ENCODE measurements at places on chromosomes 7 and 10.

- no peak overlapping the region for H3K4me3 ChIP-seq
- H3K4me1 ChIP-seq: no peaks in the 10 kb centered on the region
- DNase-seq: no peak
- no peak overlapping the region for H3K27ac ChIP-seq
Measured at GRCh38 chr7:78850093-78850740, 603.2 kb downstream of the MAGI2 start.

DNA sequence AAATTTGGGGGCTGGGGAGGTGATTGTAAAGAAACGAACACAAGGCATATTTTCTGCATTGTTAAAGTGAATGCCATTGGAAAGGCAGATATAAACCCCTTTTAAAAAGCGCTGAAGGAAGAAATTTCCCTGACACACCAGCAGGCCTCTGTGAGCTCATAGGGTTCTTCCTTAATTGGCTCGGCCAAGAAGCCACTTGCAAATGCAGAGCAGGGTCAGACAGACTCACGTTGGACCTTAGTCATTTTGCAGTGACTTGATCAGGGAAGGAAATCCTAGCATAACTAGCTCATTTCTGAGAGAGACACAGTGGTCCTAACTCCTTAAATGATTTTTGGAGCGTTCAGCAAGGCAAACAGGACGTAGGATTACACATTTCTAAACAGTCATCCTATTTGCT is 1461.4 kb downstream of the GATA3 start:
- no peaks in the 10 kb centered on the region for H3K36me3 ChIP-seq
- H3K4me3 ChIP-seq: no peak overlapping the region
- no peak overlapping the region for H3K27ac ChIP-seq
- no peak for DNase-seq
- no peaks in the 10 kb centered on the region for H3K4me1 ChIP-seq

- no peaks in the 10 kb centered on the region for H3K36me3 ChIP-seq
- no peak overlapping the region for H3K4me3 ChIP-seq
- H3K4me1 ChIP-seq: no peaks in the 10 kb centered on the region
- no peak overlapping the region for H3K27ac ChIP-seq
- no peak for DNase-seq
Measured at GRCh38 chr10:92801978-92802872, 46.1 kb upstream of the EXOC6 start.

DNA sequence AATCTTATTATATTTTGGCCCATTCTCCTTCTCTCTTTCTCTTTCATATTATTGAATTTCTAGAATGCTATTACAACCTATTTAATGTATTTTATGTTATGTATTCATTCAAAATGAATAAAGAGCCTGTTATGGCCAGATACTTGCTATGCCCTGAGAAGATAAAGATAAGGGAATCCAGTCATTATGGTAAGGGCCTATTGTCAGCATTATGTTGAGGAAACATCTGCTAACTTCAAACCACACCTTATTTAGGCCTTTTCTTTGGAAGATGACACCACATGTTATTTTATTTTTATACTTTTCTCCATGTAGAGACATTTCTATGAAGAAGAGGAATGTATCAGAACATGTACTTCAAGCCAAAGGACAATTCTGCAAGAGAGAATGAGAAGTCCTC is 60.5 kb upstream of the MPP7 start:
- H3K4me1 ChIP-seq: peaks cover 7% of the 10 kb centered on the region
- DNase-seq: no peak
- no peak overlapping the region for H3K4me3 ChIP-seq
- no peaks in the 10 kb centered on the region for H3K36me3 ChIP-seq
- no peaks in the 10 kb centered on the region for H3K27me3 ChIP-seq
